ENCODE measurements at places on chromosomes 3 and 15.
A peak's percentile ranks its signal among the peaks of the same experiment; 100 is the strongest.

DNA sequence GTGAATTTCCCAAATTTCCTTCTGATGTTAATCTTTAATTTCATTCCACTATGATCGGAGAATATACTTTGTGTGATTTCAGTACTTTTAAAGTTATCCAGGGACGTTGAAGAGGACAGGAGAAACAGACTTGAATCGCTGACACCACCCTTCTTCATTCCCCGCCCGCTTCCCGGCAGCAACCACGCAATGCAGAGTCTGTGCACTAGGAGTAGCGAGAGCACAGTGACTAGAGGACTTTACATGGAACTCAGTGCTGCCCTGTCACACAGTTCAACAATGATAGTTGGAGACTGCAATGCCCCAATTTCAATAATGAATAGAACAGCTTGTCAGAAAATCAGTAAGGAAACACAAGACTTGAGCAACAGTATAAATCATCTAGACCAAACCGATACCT lies 73.9 kb downstream of the RNF13 start:
- no peak for DNase-seq

DNA sequence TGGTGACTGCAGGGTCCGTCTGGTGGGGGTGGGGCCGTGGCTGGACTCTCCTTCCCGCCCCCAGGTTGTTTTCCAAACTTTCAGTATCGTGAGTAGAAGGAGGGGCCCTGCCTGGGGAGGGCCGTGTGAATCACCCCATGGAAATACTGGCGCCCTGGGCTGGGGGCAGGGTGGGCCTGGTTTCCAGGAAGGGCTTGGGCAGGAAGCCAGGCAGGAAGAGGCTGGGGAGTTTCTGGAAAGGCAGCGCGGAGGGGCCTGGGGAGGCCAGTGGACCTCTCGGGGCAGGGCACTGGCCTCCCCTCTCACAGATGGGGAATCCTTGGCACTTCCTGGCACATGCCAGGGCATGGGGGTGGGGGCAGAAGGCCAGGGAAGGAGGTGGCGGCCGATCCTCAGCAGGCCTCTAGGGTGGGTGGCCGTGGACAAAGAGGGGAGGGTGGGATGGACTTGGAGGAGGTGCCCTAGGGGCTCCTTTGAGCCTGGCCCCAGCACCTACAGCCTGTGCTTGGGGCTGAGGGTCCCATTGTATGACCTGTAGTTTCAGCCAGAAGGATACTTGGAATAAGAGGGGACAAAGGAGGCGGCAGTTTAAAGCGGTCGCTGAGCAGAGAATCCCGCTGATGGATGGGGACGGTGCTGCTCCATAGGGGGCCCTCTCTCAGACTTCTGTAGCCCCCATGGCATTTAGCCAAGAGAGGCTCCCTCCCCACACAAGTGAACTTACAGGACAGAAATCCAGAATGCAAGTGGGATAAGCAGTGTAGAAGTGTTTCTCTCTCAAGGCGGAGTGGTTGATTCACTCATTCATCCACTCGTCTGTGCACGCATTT lies 56.5 kb upstream of the GATA2 start:
- DNase-seq = no peak

DNA sequence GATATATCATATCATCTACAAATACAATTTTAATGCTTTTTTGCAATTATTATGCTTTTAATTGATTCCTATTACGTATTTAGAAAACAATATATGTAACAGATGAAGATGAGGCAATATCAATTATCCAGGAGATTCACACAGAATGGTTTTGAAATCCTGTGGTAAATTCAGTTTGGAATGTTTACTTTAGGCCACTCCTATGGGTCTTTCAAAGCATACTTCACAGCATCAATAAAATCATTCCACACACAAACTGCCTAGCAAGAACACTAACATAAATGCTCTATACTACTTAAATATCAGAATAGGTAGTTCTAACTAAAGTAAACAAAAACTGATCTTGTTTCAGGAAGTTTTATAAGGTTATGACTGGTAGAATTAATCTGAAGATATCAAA lies 90.5 kb downstream of the FAM227B start:
- DNase-seq = no peak

DNA sequence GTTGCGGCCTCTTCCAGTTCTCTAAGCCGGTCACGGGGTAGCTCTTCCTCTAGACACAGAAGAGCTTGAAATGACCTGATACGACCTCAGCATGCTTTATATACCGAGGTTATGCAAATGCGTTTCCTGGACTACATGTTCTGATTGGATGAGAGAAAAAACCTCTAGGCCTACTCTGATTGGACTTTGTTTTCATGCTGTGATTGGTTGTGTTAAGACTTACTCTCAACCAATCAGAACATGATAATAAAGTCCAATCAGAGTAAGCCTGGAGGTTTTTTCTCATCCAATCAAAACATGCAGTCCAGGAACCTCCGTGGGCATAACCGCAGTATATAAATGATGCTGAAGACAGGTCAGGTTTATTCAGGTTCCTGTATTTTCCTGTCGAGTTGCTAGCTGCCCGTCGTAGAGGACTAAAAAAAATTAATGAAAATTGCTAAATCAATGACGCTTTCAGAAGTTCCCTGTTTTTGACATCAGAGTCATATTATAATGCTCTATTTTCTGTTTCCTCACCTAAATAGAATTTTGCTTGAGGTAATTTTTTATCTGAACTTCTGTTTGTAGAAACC lies 177.4 kb downstream of the POTEB3 start:
- no peak for DNase-seq

GRCh38 chr3:78494851-78495250 lies 1272.9 kb downstream of the ROBO1 start:
- DNase-seq = no peak

- peak; percentile 37 for DNase-seq
Measured at GRCh38 chr3:179750720-179751328, 98.0 kb downstream of the USP13 start.

DNA sequence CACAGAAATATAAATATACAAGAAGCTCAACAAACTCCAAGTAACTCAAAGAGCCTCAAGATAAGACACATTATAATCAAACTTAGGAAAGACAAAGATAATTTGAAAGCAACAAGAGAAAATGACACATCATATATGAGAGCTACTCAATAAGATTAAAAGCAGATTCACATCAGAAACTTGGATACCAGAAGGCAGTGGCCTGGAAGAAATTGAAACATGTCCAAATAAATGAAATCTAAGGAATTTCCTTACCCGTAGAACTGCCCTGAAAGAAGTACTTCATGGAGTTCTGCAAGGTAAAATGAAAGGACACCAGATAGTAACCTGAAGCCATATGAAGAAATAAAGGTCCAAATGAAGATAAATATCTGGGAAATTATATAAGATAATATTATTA lies 113.9 kb downstream of the LSAMP start:
- DNase-seq = no peak

GRCh38 chr3:32835961-32836360 lies 18.2 kb downstream of the TRIM71 start:
- DNase-seq = no peak

DNA sequence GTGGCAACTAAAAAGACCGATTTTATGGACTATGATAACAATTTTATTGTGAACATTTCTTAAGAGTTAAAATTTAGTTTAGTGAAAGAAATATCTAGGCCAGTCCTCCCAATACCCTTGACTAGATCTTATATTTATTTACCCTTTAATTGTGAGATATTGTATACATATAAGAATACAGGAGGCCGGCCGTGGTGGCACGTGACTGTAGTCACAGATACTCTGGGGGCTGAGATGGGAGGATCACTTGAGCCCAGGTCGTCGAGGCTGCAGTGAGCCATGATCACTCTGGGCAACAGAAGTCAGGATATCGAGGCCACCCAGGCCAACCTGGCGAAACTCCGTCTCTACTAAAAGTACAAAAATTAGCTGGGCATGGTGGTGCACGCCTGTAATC lies 756 bp upstream of the RMDN3 start:
- peak; percentile 15 for DNase-seq

DNA sequence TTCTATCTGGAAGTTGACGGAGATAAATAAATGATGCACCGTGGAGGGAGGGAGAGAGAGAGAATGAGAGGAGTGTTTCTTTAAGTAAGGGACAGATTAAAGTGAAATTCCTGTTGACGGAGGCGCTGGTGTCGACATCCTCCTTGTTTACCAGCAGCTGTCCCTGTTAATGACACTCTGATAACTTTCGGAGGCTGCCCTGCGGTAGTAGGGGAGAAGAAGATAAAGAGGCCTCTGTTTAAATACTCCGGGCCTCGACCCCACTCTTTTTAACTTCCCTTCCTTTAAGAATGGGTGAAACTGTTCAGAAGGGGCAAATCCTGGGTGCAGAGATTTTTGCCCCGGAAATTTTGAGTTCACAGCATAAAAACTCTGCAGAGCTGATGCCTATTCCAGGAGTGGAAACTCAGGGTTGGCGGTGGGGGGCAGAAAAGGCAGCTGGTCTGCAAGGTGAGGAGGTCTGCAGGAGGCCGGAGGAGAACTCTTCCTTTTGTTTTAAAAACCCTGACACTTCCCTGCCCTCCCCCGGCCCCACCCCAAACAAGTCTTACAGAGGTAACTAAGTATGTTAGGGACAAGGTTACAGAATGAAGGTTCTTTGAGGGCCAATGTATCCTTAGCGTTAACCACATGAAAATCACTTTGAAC lies 276.6 kb upstream of the NR2F2 start:
- DNase-seq = no peak

DNA sequence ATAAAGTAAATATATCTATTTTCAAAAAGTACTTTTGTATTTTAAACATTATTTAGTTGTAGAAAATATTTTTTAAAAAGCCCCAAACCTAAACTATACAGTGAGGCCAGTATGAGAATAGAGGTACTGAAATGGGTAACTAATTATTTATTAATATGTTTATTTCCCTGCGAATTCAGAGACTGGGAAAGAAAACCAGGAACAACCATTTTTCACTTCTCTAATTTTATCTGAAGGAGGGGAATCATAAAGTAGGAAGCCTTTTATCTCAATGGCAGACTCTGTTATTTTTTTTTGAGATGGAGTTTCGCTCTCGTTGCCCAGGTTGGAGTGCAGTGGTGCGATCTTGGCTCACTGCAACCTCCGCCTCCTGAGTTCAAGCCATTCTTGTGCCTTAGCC lies 63.6 kb upstream of the TRAK1 start:
- DNase-seq = no peak

DNA sequence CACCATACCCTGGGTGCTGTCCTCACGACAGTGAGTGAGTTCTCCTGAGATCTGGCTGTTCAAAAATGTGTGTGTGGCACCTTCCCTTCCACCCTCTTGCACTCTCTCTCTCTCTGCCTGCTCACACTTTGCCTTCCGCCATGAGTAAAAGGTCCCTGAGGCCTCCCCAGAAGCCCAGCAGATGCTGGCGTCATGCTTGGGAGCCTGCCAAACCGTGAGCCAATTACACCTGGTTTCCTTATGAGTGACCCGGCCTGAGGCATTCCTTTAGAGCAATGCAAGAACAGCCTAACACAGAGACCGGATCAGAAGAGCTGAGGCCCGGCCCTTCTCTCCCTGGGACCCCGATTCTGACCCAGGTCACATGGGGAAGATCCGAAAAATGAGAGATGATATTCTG lies 15.4 kb downstream of the TMEM44 start:
- DNase-seq = no peak

- no peak for DNase-seq
Measured at GRCh38 chr3:45024542-45025255, 1.4 kb upstream of the CLEC3B start.

- DNase-seq = no peak
Measured at GRCh38 chr3:81395739-81396513, 365.5 kb downstream of the GBE1 start.

- no peak for DNase-seq
Measured at GRCh38 chr3:14452740-14453710, 50.6 kb downstream of the SLC6A6 start.

- DNase-seq = peak; percentile 74
Measured at GRCh38 chr3:151146071-151146730, 56.8 kb downstream of the GPR171 start.

DNA sequence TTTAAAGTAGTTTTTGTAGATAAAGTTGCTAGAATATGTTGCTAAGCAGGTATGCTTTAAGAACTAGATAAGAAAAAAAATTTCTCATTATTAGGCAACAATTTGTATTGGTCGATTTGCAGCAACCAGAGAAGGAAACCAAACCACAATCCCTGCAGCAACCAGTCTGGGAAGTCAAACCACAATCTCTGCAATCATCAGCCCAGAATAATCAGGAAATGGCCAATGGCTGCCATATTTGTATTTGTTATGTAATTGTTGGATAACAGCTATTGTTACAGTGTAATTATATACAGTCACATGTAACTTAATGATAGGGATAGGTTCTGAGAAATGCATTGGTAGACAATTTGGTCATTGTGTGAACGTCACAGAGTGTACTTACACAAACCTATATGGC lies 23.6 kb downstream of the STXBP5L start:
- DNase-seq = no peak

- no peak for DNase-seq
Measured at GRCh38 chr15:36832774-36833463, 253.5 kb downstream of the CDIN1 start.

GRCh38 chr3:170037463-170038433 lies at the start of gene GPR160:
Gene GPR160 (plus strand): TSS chr3:170037995. CDS start chr3:170083973, 45,978 bp downstream.
- DNase-seq = no peak

DNA sequence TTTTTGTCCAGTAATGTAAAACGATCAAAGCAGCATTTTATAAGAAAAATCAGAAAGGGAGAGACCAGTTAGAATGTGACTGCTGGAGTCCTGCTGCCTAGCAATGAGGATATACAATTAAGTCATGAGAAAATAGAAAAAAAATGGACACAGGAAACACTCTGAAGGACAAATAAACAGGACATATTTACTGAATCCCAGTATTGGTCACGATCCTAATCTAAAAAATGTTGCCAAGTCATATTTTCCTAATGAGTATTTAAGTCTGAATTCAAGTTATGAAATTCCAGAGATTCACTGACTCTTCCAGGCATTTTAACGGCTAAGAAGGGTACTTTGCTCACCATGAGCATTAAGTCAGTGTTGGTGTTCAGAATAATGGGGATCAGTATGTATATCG lies 154.3 kb upstream of the CCDC54 start:
- DNase-seq = no peak

DNA sequence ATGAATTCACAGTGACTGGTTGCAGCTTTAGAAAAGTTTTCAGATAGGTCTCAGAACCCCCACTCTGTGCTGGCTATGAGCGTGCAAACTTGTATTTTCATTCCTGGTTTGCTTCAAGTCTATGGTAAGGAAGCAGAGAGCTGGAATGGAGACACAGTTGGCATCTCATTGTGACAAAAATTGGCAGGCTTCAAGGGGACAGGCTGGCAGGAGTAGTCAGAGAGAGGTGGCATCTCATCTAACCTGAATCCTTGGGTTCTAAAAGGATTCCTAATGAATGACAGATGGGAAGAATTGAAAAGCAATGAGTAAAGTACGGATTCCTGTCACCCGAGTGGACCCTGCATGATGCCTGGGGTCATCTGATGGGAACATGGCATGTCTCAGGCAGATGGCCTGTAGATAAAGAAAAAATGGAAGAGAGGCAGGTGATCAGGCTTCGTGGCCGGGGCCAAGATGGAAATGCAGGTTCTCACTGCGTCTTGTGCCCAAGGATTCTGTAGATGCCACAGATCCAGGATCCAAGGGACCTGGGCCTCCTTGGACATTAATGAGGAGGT lies 89.4 kb upstream of the ABHD17C start:
- no peak for DNase-seq

DNA sequence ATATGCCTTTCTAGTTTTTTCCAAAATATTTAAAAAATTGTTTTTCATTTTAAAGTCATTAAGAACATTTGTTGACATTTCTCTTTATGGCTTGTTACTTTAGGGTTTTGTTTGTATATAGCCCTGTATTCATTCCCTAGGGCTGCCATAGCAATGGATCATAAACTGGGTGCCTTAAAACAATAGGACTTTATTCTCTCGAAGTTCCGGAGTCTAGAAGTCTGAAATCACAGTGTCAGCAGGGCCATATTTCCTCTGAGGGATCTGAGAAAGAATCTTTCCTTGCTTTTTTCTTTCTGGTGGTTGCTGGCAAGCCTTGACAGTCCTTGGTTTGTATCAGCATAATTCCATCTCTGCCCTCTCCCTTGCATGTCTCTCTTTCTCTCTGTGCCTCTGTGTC lies 63.4 kb upstream of the CADPS start:
- DNase-seq = no peak
